ENCODE measurements at places on chromosomes 16 and 17.

- no peak for DNase-seq
These were observed 9.7 kb downstream of the TMC6 start for GRCh38 chr17:78118801-78119241.

GRCh38 chr17:67017910-67018309 lies 26.4 kb upstream of the CACNG1 start:
- no peak for DNase-seq

- DNase-seq = no peak
These were observed 9.5 kb downstream of the SPPL2C start for GRCh38 chr17:45854209-45854608.

DNA sequence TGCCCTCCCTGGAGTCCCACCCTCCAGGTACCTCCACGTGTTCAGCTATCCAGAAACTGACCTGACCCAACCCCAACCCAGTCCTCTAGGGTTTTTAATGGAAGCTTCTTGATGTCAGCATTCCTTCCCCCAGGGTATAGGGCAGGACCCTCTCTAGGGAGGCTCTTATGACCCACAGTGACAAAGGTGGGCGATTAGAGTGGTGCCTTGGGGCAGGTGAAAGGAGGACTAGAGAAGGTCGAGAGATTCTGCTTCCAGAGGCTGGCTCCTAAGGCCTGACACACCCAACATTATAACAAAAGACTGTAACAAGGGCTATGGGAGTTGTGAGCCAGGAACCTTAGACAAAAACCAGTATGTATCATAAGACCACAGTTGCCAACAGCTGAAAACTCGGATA lies 17.2 kb downstream of the COX11 start:
- no peak for DNase-seq

- no peak for DNase-seq
These were observed 350.9 kb downstream of the TMEM114 start for GRCh38 chr16:8239443-8239842.

GRCh38 chr17:2338315-2338657 lies 985 bp downstream of the SGSM2 start:
- no peak for DNase-seq

DNA sequence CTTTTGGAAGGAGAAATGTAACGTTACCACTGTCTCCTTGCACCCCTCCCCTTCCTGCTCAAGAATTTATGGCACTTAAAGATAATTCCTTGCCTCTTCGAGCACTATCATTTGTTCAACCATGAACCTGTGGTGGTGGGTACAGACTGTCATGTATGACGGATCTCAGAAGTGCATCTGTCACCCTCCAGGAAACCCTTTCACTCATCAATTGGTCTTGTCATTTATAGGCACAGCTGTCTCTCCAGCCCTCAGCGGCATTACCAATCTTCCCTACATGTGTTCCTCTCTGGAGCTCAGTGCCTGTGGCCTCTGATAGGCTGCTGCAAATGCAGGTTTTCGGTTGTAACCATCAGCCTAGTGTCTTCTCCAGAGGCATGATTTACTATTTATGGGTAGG lies 15.0 kb downstream of the CNTNAP4 start:
- DNase-seq = no peak

- no peak for DNase-seq
These were observed 15.2 kb downstream of the RPH3AL start for GRCh38 chr17:337453-337852.

DNA sequence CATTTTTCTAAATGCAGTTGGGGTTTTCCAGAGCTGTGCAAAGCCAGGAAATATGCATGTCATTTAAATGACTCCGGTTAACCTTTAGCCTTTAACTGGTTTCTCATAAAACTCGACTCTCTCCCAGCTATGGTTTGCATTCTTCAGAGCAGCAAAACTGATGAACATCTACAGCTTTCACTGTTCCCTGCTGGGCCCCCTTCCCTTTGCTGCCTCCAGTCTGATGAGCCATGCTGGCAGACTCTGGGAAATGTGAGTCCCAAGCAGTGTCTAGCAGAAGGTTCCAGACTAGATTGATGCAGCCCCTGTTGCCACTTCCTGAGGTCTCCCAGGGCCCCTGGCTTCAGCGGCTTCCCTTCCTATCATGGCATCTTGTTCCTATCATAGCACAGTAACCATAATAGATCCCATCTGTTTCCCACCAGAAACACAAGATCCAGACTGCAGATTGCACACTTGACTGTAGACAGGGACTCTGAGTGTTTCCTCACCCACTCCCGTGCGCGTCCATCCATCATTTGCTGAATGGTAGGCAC lies 135.4 kb downstream of the CLEC16A start:
- peak; percentile 82 for DNase-seq

GRCh38 chr17:81253358-81254131 lies 14.4 kb downstream of the NDUFAF8 start:
- DNase-seq = peak; percentile 10

DNA sequence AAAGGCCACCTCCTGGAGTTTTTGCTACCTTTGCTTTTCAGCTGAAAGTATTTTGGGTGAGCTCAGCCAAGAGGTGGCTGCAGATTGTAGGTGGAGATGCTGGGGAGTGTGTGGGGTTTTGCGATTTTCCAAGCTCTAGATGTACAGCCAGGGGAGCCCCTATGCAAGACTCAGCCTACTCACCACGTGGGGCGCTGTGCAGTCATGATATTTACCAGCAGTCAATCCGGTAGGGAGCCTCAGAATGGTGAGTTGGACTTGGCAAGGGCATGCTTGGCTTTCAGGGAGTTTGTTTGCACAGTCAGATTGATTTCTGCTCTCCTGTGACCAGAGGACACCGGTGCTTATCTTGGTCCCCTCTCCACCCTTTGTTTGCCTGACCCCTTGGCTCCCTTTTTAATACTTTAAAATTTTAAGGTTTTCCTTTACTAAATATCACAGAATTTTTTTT lies 175.3 kb downstream of the UTP18 start:
- no peak for DNase-seq

DNA sequence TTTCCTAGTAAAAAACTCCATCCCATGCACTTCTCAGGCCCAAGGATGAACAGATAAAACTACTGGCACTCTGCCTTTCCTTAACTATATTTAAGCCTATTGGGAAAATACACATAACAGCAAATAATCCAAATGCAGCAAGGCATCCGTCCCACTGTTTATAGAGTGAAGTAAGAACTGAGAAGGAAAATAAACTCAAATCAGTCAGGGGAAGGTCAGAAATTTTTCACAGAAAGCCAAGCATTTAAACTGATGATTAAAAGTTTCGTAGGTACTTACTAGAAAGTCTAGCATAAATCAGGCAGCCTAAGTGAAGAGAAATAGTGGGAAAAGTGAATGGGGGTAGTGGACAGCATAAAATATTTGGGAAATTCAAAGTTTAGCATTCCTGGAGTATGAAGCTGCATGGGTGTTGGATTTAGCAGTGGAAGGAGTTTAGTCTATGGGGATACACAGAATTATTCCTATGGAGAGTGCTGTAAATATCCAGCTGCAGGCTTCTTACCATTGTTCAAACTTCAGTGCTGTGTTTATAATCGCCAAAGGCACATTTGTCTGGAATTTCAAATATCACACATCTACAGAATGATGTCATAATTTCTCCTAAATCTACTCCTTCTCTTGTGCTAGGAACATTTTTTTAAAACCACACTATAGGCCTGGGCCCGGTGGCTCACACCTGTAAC lies 1131.0 kb upstream of the GOT2 start:
- DNase-seq = no peak

DNA sequence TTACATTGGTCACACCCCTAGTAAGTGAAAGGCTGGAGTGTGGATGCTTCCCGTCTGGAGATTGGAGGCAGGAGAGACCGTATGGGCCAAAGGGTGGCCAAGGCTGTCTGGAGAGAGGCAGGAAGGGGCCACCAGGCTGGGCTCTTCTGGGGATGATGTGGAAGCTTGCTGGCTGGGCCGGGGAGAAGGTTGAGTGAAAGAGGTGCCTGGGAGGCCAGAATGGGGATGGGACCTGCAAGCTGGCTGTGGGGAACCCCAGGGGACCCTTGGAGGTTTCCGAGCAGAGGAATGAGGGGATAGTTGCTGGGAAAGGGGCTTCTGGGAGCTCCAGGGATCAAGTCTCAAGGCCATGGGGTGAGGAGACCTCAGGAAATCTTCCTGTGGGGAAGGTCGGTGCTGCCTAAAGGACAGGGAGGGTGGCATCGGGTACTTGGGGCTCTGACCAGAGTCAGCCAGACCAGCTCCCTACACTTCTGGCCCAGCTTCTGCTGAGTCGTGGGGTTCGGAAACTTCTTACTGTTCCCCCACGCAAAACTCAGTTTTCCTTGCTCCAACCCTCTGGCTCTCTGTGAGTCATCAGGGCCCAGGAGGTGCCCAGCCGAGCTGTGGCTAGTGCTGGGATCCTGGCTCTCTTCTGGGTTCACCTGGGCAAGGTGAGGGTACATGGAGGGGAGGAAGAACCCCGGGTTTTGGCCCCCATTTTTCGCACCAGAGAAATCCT lies 3.1 kb downstream of the MRC2 start:
- no peak for DNase-seq

DNA sequence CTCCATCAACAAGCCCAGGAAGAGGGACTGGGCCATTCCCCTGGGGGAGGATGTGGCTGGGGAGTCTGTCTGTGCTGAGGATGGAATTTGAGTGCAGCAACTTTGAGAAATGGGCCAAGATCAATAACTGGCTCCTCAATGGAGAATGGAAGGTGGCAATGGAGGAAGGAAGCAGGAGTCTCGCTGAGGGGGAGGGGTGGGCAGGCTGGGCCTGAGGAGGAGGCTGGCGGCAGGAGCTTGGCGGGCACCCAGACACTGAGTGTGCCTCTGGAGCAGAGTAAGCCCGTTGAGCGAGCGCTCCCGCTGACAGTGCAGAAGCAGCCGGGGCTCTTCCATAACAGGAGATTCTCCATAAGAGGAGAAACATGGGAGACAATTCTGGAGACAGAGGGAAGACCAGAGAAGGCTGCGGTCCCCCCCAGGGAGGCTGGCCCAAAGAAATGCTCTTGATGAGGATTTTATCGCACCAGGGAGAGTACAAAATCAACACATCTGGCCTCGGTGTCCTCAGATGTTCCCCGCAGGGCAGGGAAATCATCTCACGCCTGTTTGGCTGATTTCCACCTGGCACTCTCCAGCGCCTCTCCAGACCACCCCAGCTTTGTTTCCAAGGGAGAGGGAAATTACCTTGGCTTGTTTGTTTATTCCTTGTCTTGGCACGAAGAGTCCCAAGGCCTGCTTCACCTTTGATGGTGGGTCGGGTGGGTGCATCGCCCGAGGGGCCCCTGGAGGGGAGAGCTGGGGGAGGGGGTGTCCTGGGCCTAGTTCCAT lies 2.8 kb upstream of the MMP15 start:
- DNase-seq = peak; percentile 45

GRCh38 chr16:62638964-62639870 lies 603.0 kb upstream of the CDH8 start:
- DNase-seq = no peak

GRCh38 chr16:64422259-64422658 lies 699.6 kb downstream of the CDH11 start:
- DNase-seq = no peak

DNA sequence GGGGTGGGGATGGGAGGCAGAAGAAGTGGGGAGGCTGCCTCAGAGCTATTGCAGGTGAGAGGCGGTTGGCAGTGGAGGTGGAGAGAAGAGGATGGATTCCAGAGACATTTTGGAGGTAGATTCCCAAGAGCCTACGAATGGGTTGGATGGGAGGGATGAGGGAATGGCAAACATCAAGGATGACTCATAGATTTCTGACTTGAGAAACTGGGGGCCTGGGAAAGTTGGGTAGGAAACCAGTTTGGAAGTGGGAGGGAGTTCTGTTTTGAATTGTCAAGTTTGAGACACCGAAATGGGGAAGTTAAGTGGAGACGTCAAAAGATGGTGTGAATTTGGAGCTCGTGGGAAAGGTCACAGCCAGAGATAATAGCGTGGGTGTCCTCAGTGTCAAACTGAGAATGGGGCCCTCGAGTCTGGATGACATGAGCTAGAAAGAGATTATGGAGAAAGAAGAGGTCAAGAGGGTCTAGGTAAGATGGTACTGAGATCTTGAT lies 6.2 kb upstream of the CYLD start:
- no peak for DNase-seq

- DNase-seq = no peak
These were observed 29.0 kb downstream of the TRPV2 start for GRCh38 chr17:16444258-16444886.

DNA sequence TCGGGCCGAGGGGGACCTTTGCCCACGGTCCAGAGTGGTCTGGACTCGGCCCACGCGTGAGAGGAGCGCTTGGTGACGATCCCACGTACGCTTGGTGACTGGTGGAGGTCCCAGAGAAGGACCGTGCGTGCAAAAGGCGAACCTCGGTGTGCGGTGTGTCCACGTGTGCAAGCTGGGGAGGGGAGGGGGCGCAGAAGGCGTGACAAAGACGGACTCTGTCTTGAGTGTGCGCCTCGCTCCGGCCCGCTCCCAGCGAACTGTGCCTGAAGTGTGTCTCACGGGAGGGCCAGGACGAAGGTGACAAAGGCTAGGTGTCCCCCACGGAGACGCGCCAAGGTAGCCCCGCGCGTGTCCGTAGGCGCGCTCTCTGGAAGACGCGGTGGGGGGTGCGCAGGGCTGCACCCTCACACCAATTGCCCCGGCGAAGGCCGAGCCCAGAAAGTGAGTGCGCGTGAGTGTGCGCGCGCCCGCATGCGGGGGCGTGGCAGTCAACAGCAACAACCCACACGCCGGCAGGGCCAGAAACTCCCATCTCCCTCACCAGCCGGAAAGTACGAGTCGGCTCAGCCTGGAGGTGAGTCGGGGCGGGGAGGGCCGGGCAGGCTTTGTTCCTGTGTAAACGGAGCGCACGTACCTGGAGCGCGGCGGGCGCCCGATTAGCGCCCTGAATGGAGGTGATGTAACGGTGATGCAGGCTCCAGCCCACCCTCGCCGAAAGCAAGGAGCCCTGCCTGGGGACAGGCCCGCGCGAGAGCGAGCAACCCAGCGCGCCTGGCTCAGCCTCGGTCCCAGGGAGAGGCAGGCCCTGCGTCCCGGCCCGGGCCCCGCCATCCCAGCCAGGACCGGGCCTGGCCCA lies at the start of gene GPRC5C:
Gene GPRC5C, plus strand, starts transcription at position 521 of the 856 bp plus-strand sequence. CDS start 7,689 bp downstream, outside the sequence.
- no peak for DNase-seq

- DNase-seq = no peak
These were observed 5.3 kb upstream of the FAAP100 start for GRCh38 chr17:81557276-81558114.

- DNase-seq = no peak
These were observed 44.1 kb downstream of the PCTP start for GRCh38 chr17:55794725-55795482.

DNA sequence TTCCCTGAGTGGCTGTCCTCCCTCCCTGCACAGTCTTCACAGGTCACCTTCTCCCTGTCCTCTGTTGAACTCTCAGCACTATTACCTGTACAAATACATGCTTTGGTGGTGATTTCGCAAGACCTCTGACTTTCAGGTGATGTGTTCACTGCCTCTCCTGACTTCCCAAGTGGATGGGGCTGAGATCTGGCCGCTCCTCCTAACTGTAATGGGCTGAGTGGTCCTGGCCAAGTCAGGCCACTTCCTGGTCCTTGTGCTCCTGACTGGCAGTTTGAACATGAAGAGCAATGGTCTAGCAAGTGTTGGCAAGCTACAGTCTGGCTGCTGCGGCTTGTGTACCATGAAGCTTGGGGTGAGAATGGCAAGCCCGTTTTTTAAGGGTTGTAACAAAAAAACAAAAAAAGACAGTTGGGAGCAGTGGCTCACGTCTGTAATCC lies 11.7 kb upstream of the TMED6 start:
- DNase-seq = no peak
